ENCODE measurements at places on chromosomes 11 and 22.
A peak's percentile ranks its signal among the peaks of the same experiment; 100 is the strongest.

GRCh38 chr11:121630041-121630440 lies 177.3 kb upstream of the SORL1-AS1 start:
- peak; percentile 71 for DNase-seq

- DNase-seq = no peak
Observed at GRCh38 chr22:21971858-21972275, 10.7 kb downstream of the TOP3B start.

DNA sequence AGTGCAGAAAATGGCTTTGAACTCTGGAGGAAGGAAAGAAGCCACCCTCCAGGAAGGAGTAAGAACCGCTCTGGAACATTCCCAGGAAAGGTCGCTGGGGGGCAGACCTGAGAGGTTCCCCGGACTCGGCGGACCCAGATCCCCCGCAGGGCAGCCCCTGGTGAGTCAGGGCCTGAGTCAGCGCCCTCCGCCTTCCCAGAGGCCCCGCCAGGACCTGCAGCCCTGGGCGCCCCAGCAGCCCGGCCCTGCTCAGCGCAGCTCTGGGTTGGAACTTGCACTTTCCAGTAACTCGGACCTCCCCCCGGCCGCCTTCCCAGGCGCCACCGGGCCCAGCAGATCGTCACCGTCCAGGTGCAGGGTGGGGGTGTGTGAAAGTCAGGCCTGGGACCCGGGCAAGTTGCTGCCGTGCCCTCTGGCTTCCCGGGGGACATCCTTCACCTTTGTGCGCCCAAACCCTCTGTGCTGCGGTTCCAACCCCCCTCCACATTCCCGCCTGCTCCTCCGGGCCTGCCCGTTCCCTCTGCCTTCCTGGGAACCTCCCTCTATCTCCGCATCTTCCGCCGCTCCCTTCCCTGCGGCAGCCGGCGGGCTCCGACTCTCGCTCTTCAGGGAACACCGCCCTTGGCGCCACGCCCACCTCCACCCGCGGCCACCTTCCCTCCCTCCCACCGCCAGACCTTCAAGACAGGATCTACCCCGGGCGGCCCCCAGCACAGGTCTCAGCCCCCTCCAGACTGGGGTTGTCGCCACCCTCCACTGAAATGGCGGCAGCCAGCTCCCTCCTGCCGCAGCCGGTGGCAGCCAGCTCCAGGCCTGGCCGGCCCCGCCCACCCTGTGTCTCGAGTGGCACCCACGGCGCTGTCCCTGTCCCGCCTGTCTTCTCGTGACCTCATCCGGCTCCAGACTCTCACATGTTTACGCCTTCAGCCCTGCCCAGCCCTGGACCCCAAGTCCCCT lies 36.8 kb upstream of the WNT7B start:
- DNase-seq = peak; percentile 81

GRCh38 chr11:19281041-19281440 lies 40.3 kb upstream of the E2F8 start:
- DNase-seq = no peak

- DNase-seq = no peak
Observed at GRCh38 chr11:133723056-133723455, 122.3 kb downstream of the SPATA19 start.

DNA sequence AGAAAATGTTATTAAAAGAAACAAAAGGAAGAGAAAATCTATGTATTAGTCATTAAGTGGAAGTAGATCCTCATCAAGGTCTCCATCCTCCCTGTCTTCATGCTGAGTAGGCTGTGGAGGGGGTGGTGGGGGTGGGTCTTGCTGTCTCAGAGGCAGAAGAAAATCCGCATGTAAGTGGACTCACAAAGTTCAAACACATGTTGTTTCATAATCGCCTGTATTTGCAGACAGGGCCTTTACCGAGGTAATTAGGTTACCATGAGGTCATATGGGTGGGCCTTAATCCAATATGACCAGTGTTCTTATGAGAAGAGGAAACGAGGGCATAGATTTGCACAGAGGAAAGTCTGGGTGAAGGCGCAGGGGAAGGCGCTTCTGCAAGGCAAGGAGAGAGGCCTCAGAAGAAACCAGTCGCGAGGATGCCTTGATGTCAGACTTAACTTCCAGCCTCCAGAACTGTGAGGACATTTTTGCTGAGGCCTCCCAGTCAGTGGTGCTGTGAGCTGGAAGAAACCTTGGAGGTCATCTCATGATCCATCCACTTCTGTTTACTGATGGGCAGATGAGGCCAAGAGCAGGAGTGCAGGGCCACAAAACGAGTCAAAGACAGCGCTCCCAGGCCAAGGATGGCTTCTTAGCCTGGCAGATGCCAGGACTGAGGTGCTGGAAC lies 49.3 kb upstream of the THY1 start:
- DNase-seq = no peak

DNA sequence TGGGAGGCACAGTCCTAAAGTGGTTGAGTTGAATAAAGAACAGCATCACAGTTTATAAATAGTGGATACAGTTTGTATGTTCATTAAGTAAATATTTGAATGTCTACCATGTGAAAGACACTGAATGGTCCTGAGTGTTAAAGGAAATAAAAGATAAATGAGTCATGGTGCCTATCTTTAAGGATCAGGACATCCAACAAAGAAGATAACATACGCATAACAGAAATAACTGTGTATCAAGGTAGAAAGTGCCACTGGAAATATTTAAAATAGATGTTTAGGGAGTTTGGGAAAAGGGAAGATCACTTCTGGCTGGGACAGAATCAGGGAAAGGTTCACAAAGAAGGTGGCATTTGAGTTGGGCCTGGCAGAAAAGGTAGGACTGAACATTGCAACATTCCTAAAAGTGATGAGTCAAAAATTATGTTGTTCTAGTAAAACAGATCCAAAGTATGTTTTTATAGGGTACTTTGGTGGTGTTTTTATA lies 41.5 kb downstream of the CSTPP1 start:
- DNase-seq = no peak

GRCh38 chr11:1936781-1937615 lies 10.1 kb upstream of the MRPL23 start:
- DNase-seq = no peak

GRCh38 chr22:49950396-49950994 lies 10.1 kb upstream of the PIM3 start:
- no peak for DNase-seq

- DNase-seq = no peak
Observed at GRCh38 chr11:61978703-61979661, 11.5 kb upstream of the FTH1 start.

DNA sequence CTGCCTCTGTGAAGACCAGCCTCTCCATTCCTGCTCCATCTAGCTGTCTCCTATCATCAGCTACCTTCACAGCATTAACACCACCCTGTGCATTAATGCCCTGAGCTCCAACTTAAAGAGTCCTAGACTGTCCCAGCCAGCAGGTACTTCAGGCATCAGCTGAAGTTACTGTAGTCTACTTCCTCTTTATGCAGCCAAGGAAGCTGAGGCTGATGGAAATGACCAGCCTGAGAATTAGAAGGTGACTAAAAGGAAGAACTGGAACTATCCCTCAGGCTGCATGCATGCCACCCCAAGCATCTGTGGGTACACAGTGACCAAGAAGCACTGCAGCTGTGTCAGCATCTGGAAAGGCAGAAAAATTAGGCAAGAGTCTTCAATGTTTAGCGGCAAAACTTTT lies 28.2 kb downstream of the MS4A10 start:
- DNase-seq = no peak

DNA sequence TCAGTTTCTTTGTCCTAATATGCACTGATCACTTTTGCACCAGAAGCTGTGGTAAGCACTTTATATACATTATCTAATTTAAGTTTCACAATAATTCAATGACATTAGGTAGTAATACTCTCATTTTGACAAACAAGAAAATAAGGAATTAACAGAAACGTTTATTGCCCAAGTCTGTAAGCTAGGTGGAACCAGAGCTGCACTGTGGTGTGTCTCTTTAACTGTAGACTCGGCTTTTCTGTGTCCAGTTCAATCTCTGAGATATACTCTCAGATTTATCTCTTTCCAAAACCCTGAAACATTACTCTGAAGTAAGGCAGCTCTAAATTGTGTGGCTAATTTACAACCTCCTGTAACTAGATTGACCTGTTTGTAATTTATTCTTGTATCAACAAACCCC lies 101.1 kb downstream of the MUC15 start:
- DNase-seq = no peak

- DNase-seq = no peak
Observed at GRCh38 chr11:85643191-85643614, 4.6 kb upstream of the TMEM126A start.

- DNase-seq = no peak
Observed at GRCh38 chr22:34841331-34841771, 224.6 kb upstream of the ISX start.

- peak; percentile 90 for DNase-seq
Observed at GRCh38 chr11:129861702-129862522, 33.5 kb downstream of the NFRKB start.

GRCh38 chr11:8593935-8594909 lies at the start of gene STK33:
Gene STK33 (minus strand): TSS chr11:8594228. CDS start chr11:8474905, 119,323 bp downstream.
- DNase-seq = no peak

GRCh38 chr11:44916331-44916730 lies 34.4 kb downstream of the TP53I11 start:
- no peak for DNase-seq

DNA sequence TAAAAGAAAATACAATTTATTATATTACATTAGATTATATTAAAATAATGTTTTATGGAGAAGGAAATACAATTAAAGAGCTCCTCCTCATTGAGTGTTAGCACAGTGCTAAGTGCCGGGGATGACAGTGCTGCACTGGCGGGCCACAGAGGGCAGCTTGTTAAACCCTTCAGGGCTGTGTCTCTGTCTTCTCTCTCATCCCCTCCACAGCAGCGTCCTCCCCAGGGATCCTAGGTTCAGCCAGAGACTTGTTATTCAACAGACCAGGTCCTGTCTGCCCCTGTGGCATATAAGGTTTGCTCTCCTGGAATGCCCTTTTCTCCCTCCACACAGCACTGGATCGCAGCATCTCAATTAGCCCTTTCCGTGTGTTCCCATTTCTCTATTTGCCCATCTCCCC lies 14.2 kb downstream of the THYN1 start:
- DNase-seq = no peak

- no peak for DNase-seq
Observed at GRCh38 chr22:44353041-44353440, 40.3 kb upstream of the SHISAL1 start.

GRCh38 chr11:26557666-26558065 lies 14.4 kb downstream of the MUC15 start:
- DNase-seq = no peak

- no peak for DNase-seq
Observed at GRCh38 chr11:92316106-92316809, 91.6 kb downstream of the FAT3 start.

DNA sequence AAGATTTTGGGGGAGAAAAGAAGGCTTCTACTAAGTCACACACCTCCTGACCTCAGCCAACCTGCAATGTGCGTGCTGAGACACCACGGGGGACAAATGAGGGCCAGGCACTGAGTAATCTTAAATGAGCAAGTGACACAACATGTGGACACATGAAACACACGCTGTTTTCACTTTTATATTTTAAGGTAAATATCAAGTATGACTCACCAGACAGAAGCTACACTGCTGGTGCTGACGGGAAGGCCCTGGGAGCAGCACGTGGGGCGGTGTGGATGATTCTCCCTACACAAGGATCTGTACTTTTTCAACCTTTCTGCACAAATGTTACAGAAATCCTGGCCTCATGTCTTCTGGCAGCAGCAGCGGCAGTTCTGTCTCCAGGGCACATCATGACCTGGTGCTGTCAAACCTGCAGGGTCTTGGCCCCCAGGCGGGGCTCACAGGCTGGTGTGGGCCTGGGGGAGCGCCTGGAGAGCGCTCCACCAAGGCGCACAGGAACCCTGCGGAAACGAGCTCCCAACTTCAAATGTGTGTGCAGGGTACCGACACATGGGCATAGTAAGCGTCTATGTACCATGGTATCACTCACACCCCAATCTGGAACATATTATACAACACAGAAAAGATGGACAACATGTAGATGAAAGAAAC lies 61.7 kb downstream of the DGCR2 start:
- DNase-seq = peak; percentile 27

DNA sequence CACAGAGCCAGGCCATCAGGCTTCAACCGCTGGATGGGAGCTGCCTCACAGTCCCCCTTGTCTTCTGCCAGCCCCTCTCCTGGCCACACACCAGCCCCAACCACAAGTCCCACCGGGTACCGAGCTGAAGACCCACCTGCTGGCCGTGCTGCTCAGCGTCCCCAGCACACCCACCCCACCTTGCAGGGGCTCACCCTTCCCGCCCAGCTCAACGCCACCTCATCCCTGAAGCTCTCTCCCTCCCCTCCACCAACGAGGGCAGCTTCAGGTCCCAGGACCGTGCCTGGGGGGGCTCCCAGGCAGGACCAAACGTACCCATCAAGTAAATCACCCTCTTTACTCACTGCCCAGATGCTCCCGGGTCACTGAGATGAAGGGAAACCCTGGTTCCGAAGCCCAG lies 141.0 kb downstream of the CRYBB2 start:
- DNase-seq = no peak

DNA sequence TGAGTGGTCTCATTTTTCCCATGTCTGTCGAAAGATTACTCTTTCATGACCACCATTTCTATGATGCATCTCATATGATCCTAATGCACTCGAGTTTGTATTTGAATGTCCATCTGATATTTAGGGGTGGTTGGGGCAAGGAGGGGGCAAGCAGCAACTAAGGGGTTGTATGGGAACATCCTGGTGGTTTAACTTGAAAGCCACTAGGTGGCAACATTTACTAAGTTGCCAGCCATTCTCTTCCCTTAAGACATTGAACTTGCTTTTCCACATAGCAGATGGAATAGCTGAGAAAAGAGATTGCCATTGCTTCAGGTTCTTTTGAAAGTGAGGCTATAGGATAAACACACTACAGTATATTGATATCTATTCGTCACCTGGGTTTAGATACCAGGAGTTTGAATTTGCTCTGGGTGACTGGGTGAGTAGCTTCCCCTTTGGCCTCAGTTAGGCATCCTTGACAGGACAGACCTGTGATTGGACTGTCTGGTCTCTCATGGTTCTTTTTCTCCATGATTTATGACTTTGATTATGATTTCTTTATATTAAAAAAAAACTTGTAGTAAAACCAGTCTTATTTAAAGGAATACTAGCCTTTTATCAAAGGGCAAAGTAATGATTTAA lies 32.4 kb downstream of the NF2 start:
- peak; percentile 53 for DNase-seq

Data from astrocyte of the cerebellum (primary cell).